ENCODE measurements at places on chromosomes 2 and 18.

GRCh38 chr18:395456-396250 lies 104.8 kb downstream of the COLEC12 start:
- no peak for DNase-seq

DNA sequence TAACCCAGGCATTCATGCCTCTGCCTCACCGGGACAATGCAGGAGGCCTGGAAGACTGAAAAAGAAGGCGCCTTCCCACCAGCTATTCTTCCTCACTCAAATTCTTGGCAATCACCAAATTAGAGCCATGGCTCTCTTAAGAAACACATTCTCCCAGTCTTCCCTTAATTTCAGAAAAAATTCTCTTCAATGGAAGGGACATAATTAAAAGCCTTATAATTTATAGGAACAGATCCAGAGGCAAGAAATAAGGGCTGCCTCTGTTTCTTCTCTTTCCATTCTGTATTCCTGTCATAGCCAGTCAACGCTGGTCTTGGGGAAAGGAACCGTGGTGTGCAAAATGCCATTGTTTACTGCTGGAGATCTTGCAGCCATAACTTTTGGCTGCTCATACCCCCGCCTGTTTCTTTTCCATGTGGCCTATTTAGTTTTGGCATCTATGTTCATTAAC lies 32.8 kb downstream of the DTNA start:
- DNase-seq = no peak

GRCh38 chr2:65076345-65076710 lies 20.1 kb downstream of the CEP68 start:
- DNase-seq = no peak

DNA sequence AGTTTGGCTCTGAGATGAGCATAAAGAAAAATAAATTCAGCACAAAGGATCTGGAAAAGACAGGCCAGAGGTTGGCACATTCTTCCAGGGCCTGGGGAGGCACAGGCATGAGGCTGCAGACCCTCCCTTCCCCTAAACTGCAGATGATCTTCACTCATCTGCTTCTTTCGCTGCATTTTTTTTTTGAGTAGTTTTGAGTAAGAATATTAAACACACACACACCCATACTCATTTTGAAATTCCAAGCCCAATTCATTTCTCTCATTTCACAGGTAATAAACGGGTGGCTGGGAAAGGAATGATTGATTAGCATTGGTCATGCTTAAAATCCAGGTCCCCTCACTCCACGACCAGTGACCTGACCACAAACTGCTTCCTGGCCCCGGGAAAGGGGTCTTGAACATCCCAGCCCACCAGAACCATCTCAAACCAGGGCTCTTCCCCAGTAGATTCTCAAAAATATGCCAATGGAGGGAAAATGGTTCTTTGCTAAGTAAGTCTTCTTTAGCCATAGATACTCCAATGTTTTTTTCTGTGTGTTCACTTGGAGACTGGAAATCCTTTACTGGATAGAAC lies 219.6 kb downstream of the ANAPC1 start:
- no peak for DNase-seq

DNA sequence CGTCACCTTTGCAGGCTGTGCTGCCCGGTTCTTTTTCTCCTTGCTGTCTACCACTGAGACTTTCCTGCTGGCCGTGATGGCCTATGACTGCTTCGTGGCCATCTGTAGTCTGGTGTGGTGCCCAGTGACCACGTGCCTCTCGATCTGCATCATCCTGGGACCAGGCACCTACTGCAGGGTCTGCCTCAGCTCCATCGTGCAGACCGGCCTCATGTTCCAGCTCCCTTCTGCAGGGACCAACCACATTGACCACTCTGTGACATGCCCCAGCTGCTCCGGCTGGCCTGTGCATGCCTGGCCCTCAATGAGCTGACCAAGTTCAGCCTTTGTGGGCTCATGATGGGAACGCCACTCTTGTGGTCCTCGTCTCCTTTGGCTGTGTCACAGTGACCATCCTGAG lies 26.7 kb downstream of the COPS9 start:
- no peak for DNase-seq

All from NCI-H2171 treated with DMSO at 0.1 percent for 48 hours (cell line).